Kidney capillary endothelial cell (primary cell): ENCODE measurements at places on chromosomes 6 and 20.

- DNase-seq = no peak
These were observed 25.1 kb downstream of the JAG1 start for GRCh38 chr20:10648651-10649050.

GRCh38 chr6:8780653-8781052 is 345.3 kb upstream of the SLC35B3 start:
- DNase-seq = no peak

- no peak for DNase-seq
These were observed 21.2 kb upstream of the APMAP start for GRCh38 chr20:25013478-25014380.

- peak; percentile 17 for DNase-seq
These were observed 40.4 kb upstream of the RAB22A start for GRCh38 chr20:58268936-58269619.

DNA sequence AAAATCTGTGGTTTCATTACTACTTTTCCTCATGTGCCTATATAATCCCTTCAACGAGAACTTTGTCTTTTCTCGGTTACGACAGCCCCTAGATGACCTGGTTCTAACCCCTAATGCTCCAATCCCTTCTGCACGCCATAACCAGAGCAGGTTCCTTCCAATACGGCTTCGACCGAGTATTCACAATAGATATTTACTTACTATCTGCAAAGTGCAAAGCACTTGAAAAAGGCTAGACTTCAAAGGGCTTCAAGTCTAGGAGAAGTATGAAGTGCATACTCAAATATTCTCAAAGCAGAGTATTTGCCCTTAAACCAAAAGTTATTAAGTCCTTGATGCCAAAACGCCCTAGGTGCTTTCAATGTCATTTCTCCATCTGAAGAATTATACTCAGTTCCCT is 63.4 kb upstream of the NHSL1 start:
- no peak for DNase-seq

GRCh38 chr6:125444006-125444923 is 142.5 kb upstream of the HDDC2 start:
- DNase-seq = no peak

- no peak for DNase-seq
These were observed 308.4 kb downstream of the NRN1 start for GRCh38 chr6:5698318-5698717.

- no peak for DNase-seq
These were observed 893 bp downstream of the PRDM13 start for GRCh38 chr6:99607416-99608036.

GRCh38 chr6:33241968-33242367 is 29.7 kb downstream of the VPS52 start:
- DNase-seq = no peak

DNA sequence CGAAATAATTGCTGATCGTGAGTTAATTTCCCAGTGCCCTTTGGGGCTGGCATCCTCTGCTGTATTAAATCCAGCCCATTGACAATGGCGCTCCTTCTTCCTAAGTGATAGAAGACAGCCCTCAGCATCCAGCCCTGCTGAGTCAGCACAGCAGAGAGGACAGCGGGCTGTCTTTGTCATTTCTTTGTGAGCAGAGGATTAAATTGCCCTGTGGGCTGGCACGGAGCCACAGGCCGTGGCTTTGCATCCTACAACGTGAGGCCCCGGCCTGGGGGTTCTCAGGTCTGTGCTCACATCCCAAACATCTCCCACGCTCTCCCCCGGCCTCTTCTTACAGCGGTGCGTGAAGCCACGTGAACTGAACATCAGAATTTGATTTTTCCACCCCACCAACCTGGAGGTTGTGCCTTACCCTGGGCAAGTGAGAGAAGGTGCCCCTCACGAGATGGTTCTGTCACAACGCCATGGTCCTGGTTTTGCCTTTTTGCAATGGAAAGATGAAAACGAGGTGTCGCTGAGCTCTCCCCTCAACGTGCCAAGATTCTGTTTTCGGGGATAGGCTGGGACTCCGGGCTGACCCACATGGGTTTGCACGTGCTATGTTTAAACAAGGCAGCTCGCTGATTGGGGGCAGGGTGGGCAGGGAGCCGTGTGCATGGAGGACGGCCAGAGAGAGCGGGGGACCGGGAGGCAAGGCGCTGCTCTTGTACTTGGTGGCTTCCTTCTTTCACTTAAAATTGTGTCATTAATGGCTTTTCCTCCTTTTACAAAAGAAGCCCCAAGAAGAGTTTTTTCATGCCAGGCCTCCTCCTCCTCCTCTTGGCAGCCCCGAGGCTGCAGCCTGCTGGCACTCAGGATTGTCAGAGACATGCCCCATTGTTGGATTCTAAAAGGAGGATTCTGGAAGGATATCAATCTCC is 19.5 kb downstream of the CDH4 start:
- no peak for DNase-seq

GRCh38 chr20:60587986-60588385 is 629.8 kb downstream of the CDH26 start:
- no peak for DNase-seq

DNA sequence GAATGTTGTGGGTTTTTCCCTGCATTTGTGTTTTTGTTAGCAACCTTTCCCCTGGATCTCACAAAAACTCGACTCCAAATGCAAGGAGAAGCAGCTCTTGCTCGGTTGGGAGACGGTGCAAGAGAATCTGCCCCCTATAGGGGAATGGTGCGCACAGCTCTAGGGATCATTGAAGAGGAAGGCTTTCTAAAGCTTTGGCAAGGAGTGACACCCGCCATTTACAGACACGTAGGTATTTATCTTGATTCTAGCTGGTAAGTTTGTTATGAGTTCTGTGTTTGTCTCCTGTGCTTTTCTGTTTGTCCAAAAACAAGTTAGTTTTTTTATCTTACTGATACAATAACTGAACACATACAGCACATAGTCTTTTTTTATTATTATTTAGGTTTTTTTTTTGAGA is 3.0 kb downstream of the SLC25A27 start:
- no peak for DNase-seq

DNA sequence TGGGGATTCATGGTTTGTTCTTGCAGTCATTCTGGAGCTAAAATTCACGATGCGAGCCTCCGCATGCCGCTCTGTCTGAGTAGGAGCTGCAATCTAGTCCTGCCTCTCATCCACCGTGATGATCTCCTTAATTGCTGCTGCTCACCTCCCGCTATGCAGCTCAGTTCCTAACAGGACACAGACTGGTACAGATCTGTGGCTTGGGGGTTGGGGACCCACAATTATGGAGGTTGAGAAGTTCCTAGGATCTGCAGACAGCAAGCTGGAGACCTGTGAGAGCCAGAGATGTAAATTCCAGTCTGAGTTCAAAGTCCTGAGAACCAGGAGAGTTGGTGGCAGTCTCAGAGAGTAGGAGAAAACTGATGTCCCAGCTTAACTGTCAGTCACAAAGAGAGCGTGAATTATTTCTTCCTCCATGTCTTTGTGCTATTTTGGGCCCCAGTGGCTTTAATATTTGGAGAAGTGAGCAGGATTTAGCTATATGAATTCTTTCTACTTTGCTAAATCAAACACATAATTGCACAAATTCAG is 378.7 kb upstream of the MAN1A1 start:
- DNase-seq = no peak
